NCI-H1436 (cell line): ENCODE measurements at places on chromosomes 1 and 21.

DNA sequence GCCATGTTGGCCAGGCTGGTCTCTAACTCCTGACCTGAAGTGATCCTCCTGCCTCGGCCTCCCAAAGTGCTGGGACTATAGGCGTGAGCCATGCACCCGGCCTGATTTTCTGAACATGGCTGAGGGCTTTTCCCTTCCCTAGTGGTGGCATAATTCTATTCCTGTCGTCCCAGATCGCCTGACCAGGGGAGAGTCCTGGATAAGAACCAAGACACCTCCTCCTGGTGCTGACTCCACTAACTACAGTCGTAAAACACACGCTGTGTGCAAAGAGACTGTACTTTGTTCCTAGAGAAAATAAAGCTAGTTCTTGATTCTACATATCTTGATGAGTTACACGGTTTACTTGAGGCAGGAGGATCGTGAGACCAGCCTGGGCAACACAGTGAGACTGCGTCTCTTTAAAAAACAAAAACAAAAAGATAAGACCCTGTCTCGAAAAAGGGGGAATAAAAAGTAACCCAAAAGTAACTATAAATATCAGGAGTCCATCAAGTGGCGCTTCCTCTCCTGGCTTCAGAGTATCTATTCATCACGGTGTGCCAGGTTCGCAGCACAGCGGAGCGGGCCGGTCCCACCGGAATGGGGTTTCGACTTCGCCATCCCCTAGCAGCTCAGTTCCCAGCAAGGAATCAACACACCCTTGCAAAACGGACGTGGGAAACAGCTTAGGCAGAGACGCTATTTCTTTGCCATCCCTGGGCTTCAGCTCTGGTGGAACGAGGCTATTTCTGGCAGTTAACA is 973 bp downstream of the SDF4 start:
- no peak for DNase-seq

- no peak for DNase-seq
Measured at GRCh38 chr1:109134423-109134822, 20.5 kb downstream of the ELAPOR1 start.

DNA sequence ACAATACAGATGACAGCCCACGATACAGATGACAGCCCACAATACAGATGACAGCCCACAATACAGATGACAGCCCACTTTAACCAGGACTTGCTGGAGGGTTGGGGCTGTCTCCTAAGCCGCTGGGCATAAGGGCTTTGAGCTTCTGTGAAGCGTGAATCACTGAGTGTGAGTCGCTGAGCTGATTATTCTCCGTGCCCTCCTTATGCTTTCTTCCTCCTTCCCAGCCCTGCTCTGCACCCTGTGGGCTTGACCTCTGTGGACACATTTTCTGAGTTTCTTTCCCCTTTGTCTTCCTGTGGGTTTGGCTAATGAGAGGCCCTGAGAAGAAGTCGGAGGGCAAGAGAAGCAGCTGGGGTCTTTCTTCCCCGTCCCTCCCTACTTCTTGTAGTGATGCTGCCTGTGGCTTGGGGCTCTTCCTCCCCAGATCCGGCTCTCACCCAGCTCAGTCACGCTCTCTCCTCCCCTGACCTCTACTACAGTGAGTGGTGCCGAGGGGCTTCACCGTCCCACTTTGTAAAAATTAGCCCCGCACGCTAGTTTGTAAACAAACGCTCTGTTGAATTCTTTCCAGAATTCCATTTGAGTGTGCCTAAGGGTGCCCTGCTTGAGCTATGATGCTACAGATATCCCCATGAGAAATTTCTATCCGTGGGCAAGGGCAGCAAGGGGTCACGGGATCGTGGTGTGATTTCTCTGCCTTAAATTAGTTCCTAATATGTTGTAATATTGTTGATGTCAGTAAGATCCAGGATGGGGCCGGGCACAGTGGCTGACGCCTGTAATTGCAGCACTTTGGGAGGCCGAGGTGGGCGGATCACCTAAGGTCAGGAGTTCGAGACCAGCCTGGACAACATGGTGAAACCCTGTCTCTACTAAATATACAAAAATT is 46.4 kb upstream of the SOD1 start:
- no peak for DNase-seq

DNA sequence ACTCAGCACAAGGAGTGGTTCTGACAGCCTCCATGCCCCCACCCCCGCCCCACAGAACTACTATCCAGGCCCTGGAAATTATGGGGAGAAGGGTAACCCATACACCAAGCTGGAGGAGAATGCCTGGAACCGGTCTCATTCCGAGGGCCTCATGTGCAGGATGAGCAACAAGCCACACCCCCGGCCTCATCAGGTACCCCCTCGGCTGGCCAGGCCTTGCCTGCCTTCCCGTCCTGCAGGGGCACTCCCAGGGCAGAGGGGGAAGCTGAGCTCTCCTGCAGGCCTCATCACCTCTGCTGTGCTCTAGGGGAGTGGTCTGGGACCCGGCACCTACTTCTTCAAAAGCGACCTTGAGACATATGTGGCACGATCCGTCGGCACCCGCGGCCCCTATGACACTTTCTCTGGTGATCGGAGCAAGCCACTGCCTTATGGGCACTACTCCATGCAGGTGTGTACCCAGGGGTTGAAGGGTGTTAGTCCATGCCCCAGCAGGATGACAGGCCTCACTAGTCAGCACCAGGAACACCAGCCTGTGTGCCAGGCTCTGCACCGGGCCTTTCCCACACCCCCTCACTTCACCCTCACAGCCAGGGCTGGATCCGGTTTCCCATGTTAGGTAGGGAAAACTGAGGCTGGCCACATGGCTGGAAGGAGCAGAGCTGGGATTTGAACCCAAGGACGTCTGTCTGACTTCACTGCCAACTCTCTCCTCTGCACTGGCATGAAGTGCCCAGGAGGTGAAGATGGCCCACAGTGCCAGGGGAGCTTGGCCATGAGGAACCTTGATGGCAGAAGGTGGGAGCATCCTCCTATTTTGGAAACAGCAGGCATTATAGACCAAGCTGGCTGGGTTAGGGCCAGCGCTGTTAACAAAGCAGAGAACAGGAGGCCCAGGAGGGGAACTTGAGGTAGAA is 10.9 kb upstream of the TTC22 start:
- DNase-seq: no peak

DNA sequence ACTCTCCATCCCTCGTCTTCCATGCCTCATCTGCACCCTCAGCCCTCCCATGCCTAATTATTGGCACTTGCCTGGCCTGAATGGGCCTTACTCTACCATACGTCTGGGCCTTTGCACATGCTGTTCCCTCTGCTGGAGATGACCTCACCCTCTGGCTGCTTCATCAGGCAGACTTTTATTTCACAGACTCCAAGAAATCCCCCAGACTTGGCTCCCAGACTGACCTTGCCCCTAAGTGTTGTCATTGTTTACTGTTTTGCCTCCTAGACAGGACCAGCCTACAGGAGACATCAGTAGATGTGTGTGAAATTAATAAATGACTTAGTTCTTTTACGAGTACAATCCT is 5.2 kb upstream of the AHDC1 start:
- no peak for DNase-seq

- DNase-seq: no peak
Measured at GRCh38 chr1:14516974-14517840, 81.3 kb upstream of the KAZN start.

DNA sequence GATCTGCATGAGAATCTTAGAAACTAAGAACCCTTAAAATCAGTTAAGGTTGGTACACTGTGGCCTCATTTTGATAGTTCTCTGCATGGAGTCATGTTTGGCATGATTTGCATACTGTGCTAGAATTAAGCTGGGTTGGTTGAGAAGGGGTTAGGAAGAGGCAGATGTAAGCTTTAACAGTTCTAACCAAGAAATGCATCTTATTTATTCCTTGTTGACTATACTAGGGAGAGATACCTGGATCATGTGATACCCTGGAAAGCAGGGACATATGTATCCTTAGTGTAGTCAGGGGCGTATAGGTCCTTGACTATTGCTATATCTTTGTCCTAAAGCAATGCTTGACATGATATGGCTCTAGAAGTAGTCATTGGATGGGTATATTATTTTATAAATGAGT is 41.0 kb downstream of the CDC42 start:
- DNase-seq: no peak

GRCh38 chr1:11714831-11715575 is 20.9 kb upstream of the AGTRAP start:
- DNase-seq: no peak

- DNase-seq: no peak
Measured at GRCh38 chr1:33824971-33825370, 38.9 kb upstream of the HMGB4 start.

- DNase-seq: no peak
Measured at GRCh38 chr1:84940481-84940880, 47.5 kb upstream of the LPAR3 start.
